Caco-2 (cell line): ENCODE measurements at places on chromosomes 11 and 22. TPM values are rescaled to one million over a fixed set of nuclear protein-coding genes. Genes with fewer than 3 reads are reported as not detected.

Gene PTPRJ
- total RNA-seq = 9.7 and 11.0 TPM in 2 replicates

DNA sequence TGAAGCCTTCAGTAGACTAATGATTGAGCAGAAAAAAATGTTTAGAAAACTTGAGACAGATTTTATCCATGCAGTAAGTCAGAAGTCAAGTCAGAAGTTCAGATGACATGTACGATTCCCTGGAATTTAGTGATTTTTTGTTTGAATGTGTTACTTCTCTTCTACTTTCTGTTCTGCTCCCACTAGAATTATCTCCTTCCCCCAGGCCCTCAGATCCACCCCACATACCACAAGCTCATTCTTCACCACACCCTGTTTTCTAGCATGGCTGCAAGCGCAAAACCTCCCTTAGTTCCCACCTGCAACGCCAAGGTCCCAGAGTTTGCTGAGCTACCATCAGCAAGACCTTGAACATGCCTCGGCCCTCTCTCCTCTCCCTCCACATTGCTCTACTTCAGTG is 64.1 kb downstream of the KCNJ1 start:
- DNase-seq = no peak

GRCh38 chr11:33651555-33651954 is 49.1 kb downstream of the C11orf91 start:
- DNase-seq = no peak

DNA sequence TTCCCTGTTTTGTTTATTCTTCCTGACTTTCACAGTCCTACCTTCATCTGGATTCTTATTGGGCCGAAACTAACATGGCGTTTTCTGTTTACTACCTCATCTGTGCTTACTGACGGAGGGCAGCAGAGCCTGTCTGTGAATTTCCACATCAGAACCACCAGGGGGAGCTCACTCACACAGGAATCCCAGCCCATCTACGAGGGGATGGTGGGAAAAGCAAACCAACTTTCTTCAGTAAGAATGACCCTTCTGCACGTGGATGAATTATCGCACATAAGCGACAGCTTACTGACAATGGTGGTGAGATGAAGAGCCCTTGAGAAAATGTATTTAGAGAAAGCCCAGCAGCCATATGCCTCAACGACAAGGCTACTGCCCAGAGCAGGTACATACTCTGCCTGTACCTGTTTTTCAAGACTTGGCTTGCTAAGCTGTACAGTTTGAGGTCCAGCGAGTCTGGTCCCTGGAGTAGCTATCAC is 42.5 kb downstream of the LARGE2 start:
- peak; percentile 80 for DNase-seq

DNA sequence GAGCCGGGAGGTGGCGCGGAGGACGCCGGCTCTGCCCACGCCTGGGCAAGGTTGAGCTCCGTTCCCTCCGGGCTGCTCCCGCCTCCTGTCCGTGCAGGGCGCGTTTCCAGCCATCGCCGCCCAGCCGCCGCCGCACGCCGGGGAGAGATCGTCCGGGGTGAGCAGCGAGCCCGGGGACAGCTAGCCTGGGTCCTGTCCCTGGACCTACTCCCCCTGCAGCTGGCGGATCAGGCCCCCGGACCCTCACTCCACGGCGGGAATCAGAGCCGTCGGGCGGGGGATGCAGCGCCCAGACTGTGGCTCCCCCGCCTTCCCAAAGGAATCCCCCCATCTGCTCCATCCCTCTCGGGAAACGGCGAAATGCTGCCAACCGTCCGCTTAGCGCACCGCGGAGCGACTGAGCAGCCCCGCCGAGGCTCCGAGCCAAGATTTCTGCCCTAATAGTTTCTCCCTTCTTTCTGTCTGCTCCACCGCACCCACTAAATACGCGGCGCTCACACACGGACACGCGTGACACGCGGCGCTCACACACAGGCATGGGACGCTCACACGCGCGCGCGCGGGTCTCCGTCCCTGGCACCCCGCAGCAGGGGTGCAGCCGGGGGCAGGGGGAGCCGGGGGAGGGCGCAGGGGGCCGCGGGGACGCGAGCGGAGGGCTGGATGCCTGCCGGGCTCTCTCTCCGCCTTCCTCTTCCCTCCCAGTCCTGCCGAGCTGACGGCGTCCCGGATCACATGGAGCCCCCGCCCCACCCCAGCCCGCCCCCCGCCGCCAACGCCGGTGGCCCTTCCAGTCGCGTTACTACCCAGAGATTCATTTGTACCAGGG is at the start of gene KCNJ5:
KCNJ5 (plus strand) TSS at position 814 of the 826 bp plus-strand sequence. CDS start 19,918 bp downstream, outside the sequence.
- peak; percentile 70 for DNase-seq

GRCh38 chr11:67577951-67578350 is 5.7 kb upstream of the GSTP1 start:
- DNase-seq = no peak

DNA sequence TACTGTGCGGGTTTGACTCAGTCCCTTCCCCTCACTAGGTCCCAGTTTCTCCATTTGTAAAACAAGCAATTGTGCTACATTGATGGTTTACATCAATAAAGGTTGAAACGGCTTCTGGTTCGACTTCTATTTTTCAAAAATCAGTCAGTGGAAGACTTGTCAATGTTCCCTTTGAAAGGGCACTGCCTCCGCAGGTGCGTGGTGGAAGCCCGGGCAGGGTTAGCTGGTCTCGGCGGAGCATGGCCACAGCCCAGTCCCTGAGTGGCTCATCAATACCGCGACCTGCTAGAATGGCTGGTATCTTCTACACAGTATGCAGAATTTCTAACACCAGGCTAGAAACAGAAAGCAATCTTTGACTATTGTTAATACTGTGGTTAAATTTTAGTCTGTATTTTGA is 16.1 kb downstream of the MS4A10 start:
- DNase-seq = no peak

DNA sequence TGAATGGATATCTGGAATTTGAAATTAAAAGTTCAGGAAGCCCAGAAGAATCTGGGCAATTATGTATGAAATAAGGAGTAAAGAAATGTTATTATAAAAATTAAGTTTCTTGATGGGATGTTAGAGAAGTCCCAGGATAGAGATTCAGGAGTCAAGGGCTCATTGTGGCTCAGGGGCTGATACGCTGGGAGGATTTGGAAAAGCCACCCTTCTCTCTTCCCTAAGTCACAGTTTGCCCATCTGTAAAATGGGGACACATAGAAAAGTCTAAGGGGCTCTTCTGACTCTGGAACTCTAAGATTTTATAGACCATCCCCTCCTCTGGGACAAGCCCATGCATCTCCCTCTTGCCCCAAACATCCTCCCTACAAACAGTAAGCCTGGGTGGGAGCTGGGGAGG is 118.1 kb downstream of the TIMP3 start:
- DNase-seq = no peak

GRCh38 chr11:134151083-134151747 is 72.6 kb downstream of the NCAPD3 start:
- DNase-seq = no peak

GRCh38 chr11:70736937-70737640 is 338.8 kb downstream of the CTTN start:
- DNase-seq = no peak

- no peak for DNase-seq
Observed at GRCh38 chr11:74680703-74681531, 50.3 kb downstream of the CHRDL2 start.

Gene FBXO3
- 27.4 and 29.6 TPM in 2 replicates for total RNA-seq

Gene RTN4RL2
- 5.5 and 5.6 TPM in 2 replicates for total RNA-seq

Gene WNT11
- 22.6 and 29.0 TPM in 2 replicates for total RNA-seq

DNA sequence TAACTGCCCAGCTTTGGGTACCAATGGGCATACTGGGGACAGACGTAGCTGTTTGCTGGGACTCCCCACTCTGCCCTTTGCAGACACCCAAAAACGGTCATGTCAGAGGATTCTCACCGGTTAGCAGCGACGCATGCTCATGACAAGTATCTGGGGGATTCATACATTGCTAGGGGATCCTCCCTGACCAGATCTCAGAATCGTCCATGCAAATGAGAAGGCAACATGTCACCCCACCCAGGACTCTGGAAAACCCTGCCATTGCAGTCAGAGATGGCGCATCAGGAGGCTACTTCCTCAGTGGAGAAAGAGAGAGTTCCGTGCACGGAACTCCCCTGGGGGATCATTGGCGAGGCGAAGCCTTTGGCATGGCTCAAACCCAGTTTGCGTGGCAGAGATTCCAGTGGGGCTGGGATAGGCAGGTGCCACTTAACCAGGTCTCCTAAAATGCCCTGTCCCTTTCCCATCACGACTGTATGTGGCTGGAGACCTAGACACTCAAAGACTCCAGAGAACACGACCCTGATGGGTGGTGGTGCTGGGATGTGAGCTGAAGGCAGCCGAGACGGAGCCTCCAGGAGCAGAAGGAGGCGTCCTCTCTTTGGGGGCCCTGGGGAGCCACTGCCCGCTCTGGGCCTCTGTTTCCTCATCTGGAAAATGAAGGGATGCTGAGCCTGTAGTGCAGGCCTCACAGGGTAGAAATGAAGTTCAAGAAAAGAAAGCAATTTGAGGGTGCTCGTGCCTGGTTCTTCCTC is 4.9 kb downstream of the RGL4 start:
- no peak for DNase-seq

DNA sequence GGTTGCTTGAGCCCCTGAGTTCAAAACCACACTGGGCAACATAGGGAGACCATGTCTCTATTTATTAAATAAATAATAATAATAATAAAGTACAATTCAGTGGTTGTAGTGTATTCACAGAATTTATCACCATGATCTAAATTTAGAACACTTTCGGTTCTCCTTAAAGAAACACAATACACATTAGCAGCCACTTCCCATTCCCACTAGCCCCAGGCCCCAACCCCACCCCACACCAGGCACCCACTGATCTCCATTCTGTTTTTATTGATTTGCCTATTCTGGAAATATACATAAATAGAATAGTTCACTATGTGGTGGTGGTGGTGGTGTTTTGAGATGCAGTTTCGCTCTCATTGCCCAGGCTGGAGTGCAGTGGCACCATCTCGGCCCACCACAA is 45.7 kb downstream of the BCL2L13 start:
- no peak for DNase-seq

DNA sequence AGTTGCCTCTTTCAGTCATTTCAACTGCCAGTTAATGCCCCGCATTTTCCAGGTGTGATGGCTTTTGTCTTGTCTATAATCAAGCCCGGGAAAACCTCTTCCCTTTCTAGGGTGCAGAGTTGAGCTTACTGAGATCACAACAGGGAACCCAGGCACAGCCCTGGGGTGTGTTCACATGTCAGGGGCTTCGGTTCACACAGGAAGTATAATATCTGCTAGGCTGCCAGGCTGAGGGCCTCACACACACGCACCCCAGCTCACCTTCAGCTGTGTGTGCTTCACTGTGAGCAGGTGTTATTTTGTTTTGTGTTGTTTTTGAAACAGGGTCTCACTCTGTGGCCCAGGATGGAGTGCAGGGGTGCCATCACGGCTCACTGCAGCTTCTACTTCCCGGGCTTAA is 9.7 kb upstream of the SOX10 start:
- no peak for DNase-seq

DNA sequence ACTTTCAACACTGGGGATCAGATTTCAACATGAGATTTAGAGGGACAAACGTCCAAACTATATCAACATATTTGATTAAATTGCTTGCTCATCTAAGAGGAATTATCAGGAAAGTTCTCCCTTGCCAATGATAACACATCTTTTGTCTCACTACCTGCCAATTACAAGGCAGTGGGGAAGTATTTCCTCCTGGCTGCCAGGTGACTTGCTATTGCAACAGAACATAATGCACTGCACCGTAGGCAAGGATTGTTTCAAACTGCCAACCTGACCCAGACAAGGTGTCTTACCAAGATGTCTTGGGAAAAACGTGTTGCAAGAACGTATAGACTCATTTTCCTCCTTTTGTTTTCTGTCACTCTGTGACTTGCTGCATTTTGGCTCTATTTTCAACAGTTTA is 711.6 kb downstream of the METTL15 start:
- no peak for DNase-seq
